Putamen (tissue), 1 donor: ENCODE measurements at places on chromosomes 16 and 17.

- no peak for DNase-seq
These were observed 23.4 kb downstream of the PPM1D start for GRCh38 chr17:60623415-60623814.

- no peak for DNase-seq
These were observed 463 bp downstream of the TOP2A start for GRCh38 chr17:40417258-40417608.

DNA sequence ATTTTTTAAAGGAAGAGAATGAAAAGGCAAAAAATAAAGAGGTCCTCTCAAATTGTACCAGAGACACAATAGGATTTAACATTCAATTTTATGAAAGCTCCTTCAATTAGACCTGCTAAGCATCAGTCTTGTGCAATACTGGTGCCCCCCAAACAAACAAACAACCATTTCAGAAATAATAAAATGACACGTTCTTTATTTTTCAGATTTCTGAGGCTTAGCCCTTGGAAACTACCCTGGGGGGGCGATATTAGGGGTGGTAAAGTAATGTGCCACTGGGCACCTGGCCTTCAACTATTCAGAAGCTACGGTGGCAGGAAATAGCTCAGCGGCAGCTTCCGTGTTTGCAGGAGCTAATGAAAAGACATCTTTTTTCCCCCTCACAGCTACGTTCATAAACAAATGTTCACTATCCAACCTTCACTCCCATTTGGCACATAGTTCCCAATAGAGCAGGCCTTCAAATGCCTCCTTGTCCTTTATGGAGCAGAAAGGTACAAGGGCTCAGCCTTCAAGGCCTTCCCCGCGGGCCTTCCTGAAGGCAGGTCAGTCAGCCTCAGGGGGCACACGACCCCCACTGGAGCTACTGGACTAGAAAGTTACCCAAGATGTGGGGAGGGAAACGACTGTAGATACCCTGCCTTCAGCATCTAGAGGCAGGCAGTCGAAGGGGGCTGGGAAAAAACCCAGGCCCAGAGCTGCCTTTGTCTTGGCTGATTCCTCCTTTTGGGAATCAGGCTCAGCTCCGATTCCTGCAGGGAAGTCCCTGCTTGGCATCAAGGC, 44.1 kb downstream of the TBX4 start:
- DNase-seq, result no peak

DNA sequence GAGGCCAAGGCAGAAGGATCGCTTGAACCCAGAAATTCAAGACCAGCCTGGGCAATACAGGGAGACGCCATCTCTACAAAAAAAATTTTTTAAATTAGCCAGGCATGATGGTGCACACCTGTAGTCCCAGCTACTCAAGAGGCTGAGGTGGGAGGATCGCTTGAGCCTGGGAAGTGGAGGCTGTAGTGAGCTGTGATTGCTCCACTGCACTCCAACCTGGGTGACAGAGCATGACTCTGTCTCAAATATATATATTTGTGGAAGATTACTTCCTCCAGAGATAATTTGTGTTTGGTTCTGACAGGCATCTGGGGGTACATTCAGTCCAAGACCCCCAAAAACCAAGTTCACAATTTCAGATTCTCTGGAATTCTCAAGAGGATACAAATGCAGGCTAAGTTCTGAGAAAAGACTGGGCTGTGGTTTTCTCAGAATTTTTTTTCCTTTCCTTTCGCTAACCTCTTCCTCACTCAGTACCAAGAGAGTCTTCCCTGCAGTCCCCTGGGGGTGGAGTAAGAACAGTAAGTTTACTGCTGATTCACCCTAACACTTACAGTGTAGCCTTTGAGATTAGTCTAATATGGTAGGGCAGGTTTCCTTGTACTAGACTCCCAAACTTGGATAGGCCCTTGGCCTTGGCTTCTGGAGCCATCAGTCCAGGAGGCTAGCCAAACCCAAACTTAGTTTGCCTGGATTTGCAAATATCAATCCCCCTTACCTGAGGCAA, 15.1 kb downstream of the GSDMB start:
- no peak for DNase-seq

DNA sequence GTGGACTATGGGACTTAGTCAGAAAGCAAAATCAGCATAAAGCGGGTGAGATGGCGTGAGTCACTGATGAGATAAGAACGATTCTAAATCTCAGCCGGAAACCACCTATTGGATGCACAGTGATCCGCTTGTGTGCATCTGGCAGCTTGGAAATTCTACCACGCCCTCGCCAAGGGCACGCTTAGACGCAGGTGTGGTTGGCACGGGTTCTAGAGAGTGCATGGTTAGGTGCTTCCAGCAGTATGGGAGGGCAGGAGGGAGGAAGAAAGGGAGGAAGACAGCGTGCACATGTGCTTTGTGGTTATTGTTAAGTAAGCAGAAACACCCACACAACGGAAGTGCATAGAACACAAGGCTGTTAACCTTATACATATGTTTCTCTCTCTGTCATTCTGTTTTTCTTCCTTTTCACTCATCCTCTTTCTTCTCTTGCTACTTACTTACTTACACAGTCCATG, 374.0 kb upstream of the ASIC2 start:
- no peak for DNase-seq

GRCh38 chr16:15601212-15601879, 41.6 kb downstream of the MARF1 start:
- no peak for DNase-seq

GRCh38 chr17:65359016-65359415, 202.4 kb downstream of the AXIN2 start:
- no peak for DNase-seq
